ENCODE measurements at places on chromosomes 2 and 18.

- no peak for DNase-seq
These were observed 69.7 kb upstream of the ZNF516 start for GRCh38 chr18:76564655-76565237.

DNA sequence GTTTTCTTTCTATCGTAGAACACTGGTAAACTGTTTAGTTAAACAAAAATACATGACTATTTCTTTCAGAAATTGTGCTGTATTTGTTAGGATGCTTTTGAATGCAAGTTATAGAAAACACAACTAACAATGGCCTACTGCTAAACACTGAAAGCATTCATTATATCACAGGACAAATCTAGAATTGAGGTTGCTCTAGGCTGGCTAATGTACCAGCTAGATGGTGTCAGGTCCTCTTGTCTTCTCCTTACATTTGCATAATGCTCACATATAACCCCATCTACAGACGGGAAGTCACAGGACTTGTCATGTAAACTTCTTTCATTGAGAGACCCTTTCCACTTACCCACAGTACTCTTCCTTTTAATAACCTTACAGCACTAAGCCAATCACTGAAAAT, 586.8 kb downstream of the DSC3 start:
- DNase-seq, result no peak

DNA sequence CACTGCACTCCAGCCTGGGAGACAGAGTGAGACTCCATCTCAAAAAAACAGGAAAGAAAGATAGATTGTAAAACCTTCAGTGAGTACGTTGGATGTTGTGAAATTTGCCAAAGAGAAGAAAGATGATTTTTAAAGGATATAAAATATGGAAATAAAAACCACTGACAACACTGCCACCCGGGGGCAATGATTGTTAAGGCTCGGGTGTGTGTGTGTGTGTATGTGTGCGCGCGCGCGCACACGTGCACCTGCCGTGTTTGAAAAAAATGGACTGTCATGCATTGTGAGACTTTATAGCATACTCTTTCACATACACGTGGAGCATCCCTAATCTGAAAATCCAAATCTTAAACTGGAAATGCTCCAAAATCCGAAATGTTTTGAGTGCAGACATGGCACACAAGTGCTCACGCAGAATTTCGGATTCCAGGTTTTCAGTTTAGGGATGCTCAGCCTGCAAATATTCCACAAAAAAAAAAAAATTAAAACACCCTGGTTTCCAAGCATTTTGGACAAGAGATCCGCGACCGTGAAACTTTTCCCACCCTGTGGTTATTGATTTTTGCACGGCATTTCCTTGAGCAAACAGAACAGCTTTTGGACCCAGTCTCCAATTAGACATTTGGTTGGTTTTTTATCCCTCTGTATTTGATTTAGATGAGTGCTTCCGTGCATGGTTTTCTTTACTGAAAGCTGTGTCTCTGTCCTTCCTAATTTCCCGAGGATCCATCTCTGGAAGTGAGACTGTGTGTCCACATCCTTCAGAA, 269.2 kb downstream of the AGAP1 start:
- DNase-seq, result no peak

DNA sequence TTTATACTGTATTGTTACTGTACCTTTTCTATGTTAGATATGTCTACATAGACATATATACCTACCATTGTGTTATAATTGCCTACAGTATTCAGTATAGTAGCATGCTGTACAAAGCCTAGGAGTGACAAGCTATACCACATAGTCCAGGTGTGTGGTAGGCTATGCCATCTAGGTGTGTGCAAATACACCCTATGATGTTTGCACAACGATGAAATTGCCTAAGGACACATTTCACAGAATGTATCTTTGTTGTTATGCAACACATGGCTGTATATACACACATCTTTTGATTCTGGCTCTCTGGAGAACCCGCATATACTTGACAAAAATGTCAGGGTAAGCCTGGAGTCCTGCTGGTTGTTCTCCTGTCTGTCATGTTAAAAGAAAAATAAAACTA, 85.1 kb downstream of the BCL2L11 start:
- no peak for DNase-seq

- no peak for DNase-seq
These were observed 146.9 kb upstream of the STON1 start for GRCh38 chr2:48383036-48383435.

DNA sequence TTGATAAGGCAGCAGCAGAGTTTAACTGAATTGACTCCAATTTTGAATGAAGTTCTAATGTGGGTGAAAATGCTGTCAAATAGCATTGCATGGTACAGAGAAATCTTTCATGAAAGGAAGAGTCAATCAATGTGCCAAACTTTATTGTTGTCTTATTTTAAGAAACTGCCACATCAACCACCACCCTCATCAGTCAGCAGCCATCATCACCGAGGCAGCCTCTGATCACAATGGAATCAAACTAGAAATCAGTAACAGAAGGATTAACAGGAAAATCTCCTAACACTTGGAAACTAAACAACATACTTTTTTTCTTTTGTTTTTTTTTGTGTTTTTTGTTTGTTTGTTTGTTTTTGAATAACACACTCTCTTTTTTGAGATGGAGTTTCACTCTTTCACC, 9.9 kb downstream of the DNAJC27 start:
- no peak for DNase-seq

DNA sequence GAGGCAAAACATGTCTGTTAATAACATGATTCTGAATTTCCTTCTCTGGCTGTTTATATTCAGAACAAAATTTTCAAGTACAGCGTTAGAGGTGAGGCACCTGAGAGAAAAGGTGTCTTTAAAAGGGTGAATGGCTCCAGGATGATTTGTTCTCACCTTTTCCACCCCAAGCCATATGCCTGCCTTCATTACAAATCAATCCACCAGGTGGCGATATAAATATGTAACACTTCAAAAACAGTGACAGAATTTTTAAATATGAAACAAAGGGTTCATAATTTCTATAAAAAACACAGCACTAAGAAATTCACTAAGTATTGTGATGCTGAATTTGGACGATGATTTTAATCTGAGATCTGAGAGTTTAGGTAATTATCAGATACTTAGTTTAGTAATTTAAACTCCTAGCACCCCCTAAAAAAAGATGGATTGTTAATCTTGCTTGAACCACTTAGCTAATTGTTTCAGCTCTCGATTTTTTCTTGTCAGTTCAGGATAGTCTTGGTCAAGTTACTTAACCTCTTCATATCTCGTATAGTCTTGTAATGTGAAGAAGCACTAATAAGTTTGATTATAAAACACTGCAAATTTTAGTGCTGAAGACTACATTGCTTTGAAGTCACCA, 528.8 kb downstream of the CPS1 start:
- no peak for DNase-seq

DNA sequence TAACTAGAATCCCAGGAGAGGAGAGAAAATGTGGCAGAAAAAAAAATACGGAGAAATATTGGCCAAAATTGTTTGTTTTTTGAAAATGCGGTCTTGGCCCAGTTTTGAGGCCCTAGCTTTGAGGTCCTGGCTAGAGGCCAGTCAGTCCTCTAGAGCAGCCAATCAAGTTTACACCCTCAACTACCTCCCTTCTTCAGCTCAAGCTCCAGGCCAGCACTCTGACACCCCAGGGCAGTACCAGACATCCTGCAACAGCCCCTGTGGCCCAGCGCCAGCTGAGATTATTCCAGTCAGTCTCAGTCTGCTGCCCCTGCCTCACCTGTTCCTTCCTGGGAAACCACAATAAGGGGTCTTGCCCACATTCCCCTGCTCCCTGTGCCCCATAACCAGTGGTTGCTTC, 107.7 kb downstream of the UGGT1 start:
- no peak for DNase-seq

GRCh38 chr2:99066075-99066958, 75.2 kb upstream of the C2orf15 start:
- no peak for DNase-seq

- DNase-seq, result peak; percentile 0
These were observed 2.7 kb downstream of the ESPNL start for GRCh38 chr2:238102865-238103264.

DNA sequence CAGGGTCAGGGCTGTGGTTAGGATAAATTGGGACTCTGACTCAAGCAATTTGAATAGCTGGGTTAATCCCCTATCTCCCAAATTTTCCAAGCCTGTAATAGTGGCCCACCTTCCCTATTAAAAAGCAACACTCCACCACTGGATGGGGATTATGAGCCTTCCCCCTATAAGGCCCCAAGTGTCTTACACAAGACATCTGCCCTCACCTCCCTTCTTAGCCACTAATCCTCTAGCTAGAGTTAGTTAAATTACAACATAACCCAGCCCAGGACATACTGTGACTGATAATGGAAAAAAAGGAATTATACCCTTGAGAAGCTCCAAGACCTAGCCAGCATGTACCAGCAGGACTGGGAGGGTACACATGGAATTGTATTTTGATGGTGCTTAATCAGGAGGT, 190.4 kb downstream of the NRP2 start:
- no peak for DNase-seq

DNA sequence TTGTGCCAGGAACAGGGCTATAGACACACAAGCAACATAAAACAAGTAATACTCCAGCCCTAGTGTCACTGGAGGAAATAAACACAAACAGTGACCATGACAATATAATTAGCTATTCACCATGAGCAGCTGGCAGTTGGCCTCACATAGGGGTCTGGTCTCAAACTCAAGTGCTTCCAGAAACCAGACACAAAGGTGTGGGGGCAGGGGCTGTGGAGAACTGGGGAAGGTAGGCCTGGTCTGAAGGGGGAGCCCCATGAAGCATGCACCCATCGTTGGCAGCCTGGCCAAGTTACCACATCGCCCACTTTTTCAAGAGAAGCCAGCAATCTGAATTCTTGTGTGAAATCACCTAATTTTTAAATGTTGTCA, 49.5 kb upstream of the SP3 start:
- DNase-seq, result no peak

- peak; percentile 55 for DNase-seq
These were observed 1.7 kb upstream of the CTDSP1 start for GRCh38 chr2:218397820-218398436.

DNA sequence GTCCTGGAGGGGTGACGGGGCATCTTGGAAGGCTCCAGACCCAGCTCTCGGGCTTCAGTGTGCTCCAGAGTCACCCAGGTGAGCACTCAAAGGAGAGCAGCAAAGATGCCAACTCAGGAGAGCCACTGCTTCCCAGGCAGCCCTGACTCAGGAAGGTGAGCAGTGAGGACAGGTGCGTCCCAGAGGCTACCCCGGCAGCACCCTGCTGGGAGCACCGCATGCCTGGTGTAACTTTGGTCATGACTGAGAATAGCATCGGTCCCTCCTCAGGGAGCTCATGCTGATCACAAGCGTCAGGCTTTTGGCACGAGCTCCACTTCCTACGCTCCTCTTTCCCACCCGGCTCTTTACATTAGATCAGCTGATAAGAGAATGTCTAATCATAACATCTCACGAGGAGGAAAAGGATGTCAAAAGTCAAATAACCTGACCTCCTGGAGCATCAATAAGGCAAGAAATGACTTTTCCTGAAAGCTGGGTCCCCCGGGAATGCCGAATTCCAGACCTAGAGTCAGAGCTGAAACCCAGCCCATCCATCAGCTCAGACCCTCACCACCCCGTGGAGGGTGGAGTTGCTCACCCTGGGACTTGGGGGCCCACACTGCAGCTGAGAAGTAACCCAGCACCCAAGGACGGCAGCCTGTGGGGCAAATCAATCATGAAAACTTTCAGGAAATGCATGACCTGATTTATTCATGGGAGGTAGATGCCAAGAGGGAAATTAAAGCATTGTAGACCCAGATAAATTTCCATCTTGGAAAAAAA, 248.8 kb downstream of the ACKR3 start:
- DNase-seq, result no peak

DNA sequence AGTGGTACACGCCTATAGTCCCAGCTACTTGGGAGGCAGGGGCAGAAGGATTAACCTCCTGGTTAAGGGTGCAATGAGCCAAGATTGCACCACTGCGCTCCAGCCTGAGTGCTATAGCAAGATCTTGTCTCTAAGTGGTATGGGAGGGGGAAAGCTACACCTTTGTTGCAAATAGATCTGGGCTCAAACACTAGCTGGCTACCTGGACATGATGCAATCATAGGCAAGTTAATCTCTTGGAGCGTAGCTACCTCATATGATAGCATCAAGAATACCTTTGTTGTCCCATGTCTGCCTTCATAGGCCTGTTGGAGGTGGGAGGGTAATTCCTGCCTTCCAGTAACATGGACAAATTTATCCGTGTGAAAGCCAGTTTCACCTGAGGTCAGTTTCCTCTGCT, 15.7 kb downstream of the KLHL29 start:
- no peak for DNase-seq

DNA sequence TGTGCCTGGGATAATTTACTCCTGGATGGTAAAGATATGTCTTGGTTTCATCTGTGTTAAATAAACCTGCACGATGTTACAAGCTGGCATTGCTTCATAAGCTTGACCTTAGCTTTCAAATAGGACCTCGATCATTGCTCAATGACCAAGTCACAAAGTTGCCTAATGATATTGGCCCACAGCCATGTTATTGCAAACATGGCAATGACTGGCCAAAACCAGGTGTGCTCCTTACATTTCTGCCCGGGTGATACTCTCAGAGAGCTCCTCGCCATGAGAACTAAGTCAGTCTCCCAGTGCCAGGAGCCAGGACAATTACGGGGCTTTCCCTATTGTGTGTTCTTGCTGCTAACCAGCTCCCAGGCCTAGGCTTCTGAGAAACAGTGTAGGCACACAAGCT, 72.5 kb upstream of the CYP1B1 start:
- no peak for DNase-seq

GRCh38 chr18:56739731-56740130, 88.6 kb downstream of the WDR7 start:
- DNase-seq, result no peak

DNA sequence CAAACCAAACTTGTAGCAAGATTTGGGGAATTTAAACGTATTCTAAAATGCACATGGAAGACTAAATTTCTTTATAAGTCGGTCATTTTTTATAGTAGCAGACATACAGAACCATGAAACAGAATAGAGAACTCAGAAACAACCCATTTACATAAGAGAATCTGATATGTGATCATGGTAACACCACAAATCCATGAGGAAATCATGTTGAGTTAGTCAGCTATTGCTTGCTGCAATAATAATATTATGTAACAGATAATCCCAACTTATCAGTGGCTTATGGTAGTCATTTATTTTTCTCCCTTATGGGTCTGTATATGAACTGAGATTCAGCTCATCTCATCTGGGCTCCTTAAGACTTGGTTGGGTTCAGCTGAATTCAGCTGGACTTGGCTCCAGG, 103.4 kb upstream of the SERTAD2 start:
- DNase-seq, result no peak

DNA sequence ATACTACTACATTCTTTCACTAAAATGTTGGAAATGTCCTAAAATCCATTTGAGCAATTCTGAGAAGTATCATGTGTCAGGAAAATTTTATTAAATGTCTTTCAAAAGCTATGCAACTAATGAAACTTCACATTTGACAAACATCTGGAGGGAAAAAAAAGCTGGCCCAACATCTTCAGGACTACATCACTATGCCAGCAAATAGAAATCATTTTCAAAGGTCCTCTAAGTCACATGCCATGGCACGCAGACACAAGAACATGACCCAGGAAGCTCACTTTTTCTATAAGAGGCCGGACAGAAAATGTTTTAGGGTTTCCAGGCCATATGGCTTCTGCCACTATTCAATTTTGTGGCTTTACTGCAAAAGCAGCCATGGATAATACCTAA, 11.6 kb downstream of the KANSL3 start:
- no peak for DNase-seq

Data from activated naive CD4-positive, alpha-beta T cell treated with Interleukin-2 at 50 U/mL for 16 hours (primary cell).